ENCODE measurements at places on chromosomes 5 and 9. TPM values are rescaled to one million over a fixed set of nuclear protein-coding genes. Genes with fewer than 3 reads are reported as not detected.

- no peak for DNase-seq
These were observed 139.9 kb downstream of the KCTD16 start for GRCh38 chr5:144310621-144311020.

DNA sequence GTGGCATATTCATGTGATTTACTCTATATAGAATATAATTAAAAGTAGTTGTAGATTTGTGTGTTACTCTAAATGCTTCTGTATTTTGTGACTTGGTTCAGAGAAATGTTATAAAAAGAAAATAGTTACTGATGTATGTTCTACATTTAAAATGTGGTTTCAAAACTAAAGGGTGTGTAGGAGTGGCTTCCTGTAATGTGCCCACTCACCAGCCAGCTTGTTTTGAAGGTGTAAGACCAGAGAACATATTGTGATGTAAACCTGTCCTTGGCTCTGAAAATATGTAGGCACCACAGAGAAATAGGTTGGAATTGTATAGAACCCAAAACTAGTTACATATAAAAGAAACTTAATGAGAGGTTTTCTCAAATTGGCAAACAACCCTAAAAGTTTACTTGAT is 51.2 kb upstream of the ARRDC3 start:
- DNase-seq = no peak

GRCh38 chr9:115986508-115986907 is 167.1 kb upstream of the PAPPA start:
- no peak for DNase-seq

GRCh38 chr9:4894076-4894475 is 91.0 kb upstream of the JAK2 start:
- DNase-seq = peak; percentile 73

DNA sequence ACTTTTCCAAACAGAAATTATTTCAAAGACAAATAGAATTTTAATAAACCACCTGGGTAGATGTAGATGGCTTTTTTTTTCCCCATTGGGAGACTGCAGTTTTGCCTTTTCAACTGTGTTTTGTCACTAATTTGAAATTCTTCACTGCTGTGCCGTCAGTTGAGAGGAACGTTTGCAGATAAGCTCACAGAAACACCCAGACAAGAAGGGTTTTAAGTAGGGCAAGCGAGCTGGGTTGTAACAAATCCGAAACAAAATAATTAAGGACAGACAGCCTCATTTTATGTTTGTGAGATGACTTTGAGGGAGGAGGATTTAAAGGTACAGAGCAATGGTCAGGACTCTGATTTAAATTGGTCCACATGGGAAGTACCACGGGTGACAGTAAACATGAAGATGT is 155.1 kb upstream of the NTRK2 start:
- DNase-seq = no peak

DNA sequence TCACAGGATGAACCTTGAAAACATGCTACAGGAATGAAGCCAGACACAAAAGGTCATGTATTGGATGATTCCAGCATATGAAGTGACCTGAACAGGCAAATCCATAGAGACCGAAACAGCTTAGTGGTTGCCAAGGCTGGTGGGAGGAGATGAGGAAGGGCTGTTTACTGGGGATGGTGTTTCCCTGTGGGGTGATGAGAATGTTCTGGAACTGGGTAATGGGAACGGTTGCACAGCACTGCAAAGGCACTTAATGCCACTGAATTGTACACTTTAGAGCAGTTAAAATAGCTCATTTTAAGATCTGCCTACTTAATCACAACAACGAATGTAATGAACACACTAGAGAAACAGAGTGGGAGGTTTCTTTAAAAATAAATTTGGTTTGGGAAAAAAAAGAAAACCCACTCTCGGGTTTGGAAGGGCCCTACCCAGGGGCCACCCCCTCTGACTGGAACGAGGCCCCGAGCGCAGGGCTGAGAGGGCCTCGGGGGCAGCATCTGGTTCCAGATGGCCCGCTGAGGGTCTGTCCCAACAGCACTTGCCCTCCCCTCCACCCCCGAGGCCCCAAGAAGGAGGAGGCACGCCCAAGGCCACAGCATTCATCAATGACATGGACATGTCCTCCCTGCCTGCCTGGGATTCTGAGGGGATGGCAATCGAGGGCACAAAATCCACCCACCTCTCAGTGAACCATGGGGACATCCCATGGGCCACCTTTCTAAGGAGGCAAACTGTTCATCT is 31.7 kb downstream of the SARDH start:
- no peak for DNase-seq

DNA sequence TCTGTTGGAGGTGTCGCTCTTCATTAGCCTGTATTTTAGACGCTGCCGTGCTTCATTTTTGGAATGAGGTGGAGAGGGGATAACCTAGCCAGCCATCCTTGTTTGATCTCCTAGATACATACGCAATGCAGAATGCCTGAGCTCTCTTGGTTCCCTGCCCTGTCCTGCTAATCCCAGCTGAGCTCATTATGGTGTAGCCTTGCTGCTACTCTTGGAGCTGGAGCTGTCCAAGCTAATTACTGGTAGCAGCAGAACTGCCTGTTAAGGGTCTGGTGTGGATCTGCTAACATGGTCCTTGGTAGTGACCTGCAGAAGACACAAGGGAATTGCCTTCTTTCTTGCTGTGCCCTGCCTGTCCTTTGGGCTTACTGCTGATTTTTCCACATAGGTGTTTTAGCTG is 207.9 kb downstream of the CNTLN start:
- no peak for DNase-seq

DNA sequence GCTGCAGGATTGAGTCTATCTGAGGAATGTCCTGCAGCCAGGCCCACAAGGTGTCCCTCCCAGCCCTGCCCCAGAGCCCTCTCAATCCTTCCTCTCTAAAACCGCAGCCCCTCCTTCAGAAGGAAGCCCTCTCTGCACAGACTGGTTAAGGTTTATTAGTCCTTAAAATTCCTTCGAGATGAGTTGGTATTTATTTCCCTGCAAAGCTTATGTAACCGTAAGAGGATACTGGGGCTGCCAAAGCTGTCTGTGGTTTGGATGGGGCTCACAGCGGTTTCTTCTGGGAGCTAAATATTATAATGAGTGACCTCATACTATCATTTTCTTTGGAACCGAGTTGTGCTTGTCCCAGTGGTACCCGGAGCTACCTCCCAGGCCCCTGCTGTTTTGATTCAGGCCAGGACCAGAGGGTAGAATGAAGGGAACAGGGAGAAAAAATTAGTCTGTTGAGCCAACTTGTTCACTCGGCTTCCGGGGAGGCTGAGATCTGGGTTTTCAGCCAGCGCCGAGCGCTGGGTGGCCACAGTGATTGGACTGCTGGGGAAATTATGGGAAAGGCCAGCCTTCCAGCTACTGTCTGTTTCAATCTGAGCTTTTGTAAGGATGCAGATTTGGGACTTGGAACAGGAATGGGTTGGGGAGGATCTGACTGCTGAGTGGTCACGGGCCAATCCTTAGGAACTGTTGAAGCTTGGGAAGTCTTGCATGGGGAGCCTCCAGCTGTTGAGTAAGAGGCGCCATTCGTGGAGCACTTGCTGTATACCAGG is 107.5 kb downstream of the NDFIP1 start:
- DNase-seq = peak; percentile 99

GRCh38 chr9:127194881-127195713 is 69.5 kb upstream of the GARNL3 start:
- peak; percentile 7 for DNase-seq

DOCK8 gene
- total RNA-seq = 4.4 TPM

NR4A3 gene
- total RNA-seq = 3.6 TPM

LHX6 gene
- 0.53 TPM for total RNA-seq
